ENCODE measurements at places on chromosomes 5 and 9.
A peak's percentile ranks its signal among the peaks of the same experiment; 100 is the strongest.

- no peak for DNase-seq
Observed at GRCh38 chr9:36207016-36207415, 16.3 kb downstream of the CLTA start.

- no peak for DNase-seq
Observed at GRCh38 chr9:77906991-77907390, 124.6 kb downstream of the GNAQ start.

- no peak for DNase-seq
Observed at GRCh38 chr9:126151031-126151685, 175.5 kb upstream of the MVB12B start.

- no peak for DNase-seq
Observed at GRCh38 chr5:180803181-180804128, 849 bp upstream of the MGAT1 start.

- DNase-seq, result no peak
Observed at GRCh38 chr5:131977212-131977604, 31.7 kb upstream of the MEIKIN start.

GRCh38 chr5:176682016-176682531, 34.8 kb downstream of the TSPAN17 start:
- DNase-seq, result no peak

DNA sequence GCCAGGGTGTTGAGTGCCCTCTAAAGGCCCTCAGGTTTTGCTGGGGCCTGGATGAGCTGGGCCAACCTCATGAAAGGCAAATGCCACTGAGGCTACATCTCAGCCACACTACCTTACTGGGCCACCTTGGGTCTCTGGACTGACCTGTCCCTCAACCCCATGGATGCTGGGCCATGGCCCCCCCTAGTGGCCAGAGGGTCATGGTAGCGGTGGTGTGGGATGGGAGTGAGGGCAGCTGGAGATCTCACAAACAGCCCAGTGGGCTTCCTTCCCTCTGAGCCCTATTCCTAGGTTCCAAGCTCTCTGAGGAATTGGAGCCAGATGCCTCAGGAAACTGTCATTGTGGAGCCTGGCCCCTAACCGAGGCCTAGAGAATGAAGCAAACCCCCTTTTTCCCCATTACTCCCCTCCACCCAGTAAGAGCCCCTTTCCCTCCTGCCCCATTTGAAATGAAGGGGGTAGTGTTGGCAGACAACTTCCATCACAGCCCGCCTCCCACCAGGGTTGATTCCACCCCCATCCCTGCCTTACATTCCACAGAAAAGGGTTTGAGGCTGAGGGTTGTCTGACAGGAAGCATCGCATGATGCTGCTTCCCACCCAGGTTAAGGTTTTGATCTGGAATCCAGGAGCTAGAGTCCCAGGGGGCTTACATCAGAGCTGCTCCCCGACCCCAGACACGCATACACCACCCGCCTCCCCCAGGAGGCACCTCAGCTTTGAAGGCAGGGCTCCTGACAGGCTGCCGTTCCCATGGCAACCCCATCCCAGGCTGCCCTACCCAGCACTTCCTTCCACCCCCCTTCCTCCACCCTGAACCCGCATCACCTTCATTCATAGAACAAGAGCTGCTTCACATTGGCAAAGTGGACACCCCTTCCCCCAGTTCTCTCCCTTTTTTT, 63.9 kb downstream of the PCDH1 start:
- DNase-seq, result peak; percentile 72

- no peak for DNase-seq
Observed at GRCh38 chr9:37201581-37201980, 81.2 kb downstream of the ZCCHC7 start.

- no peak for DNase-seq
Observed at GRCh38 chr9:6024035-6024554, 8.7 kb upstream of the RANBP6 start.
